Stimulated activated CD8-positive, alpha-beta memory T cell treated with anti-CD3 and anti-CD28 coated beads, Interleukin-15, amount 100 ng/mL, for 24 hours (primary cell): ENCODE measurements at places on chromosomes 12 and 14.

DNA sequence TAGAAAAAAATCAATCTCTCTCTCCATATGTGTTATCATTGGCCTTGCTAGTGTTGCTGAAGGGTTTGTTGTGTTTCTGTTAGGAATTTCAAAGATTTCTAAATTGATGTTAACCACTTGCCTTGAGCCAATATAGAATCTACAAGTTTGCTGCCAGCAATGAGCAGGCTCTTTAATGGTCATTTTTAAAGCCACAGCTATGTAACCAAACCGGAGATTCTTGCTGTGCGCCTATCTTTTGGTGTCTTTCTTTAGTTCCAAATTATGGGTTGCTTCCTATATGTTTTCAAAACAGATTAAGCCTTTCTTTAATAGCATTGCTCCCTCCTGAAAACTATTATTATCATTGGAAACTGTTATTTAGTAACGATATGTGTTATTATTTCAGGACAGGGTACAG, 545.7 kb downstream of the DIO2 start:
- DNase-seq: no peak

DNA sequence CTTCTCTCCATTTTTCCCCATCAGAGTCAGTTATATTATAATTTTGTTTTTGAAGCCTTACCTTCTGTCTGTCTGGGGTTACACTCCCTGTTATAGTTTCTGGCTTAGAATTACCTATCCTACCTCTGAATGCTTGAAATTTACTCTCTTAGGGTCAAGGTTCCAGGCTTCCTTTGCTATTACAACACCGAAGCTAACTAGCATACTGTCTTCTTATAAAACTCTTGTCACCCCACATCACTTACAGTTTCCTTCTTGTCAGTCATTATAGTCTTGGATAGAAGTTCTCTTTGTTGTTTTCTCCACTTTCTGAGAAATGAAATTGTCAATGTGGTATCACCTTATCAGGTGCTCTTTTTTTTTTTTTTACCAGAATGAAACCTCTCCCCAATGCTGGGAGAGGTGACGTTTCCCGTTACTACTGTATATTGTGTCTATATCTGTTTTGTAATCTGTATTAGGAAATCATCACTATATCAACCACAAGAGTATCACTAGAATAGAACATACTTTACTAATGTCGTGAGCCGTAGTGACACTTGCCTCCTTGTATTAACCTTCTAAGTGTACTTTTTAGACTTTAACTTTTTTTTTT, 69.2 kb upstream of the PSMA6 start:
- DNase-seq: no peak

GRCh38 chr12:94202245-94203180, 54.1 kb downstream of the PLXNC1 start:
- DNase-seq: no peak

DNA sequence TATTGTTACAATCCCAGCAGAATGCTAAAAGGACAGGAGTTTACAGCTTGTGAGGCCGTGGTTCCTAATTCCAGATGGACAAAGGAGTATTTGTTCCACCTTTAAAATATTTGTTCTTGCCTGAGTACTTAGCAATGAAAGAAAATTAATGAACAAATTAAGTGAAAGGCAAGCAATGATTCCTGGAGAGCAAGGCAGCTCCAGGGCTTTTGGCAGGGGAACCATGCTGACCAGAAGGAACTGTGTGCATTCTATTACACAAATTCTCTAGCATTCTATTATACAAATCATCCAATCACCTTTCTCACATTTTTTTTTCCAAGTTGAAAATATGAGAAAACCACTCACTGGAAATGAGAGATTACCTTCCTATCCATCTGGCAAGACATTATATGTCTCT, 1.8 kb upstream of the BMAL2 start:
- DNase-seq: no peak

DNA sequence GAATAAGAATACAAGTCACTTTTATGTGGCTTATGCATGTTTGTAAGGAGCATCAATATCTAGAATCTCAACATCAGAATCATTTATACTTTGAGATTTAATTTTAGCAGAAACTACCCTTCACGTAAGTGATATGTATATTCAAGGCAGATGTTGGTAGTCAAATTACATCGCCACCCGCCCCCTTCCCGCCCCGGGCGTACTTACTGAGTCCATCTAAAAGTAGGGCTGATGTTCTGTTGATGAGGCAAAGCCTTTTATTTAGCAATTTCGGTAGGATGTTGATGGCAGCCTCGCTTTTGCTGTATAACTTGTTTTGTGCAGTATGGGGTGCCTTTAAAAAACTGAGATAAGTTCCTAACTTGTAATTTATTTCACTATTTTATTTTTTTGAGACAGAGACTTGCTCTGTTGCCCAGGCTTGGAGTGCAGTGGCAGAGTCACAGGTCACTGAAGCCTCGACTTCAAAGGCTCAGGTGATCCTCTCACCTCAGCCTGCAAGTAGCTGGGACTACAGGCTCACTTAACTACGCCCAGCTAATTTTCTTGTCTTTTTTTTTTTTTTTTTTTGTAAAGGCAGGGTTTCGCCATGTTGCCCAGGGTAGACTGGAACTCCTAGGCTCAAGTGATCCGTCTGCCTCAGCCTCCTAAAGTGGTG, 30.8 kb downstream of the KTN1 start:
- no peak for DNase-seq

DNA sequence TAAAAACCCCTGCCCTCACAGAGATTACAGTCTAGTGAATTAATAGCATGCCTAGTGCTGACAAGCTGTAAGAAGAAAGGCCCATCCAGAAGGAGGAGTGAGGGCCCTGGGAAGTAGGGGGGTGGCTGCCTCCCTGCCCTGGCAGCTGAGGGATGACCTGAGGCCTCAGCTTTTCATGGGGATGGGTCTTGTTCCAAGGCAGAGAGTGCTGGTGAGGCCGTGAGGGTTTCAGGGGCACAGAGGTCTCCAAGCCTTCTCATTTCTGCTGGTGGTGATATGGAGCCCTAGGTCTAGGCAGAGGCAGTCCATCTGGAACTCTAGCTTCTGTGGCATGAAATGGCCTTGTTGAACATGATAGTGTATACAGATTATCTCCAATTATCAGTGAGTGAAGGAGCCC, 114.4 kb downstream of the ZFP36L1 start:
- no peak for DNase-seq

- DNase-seq: no peak
Measured at GRCh38 chr12:63250486-63250885, 99.5 kb upstream of the AVPR1A start.

DNA sequence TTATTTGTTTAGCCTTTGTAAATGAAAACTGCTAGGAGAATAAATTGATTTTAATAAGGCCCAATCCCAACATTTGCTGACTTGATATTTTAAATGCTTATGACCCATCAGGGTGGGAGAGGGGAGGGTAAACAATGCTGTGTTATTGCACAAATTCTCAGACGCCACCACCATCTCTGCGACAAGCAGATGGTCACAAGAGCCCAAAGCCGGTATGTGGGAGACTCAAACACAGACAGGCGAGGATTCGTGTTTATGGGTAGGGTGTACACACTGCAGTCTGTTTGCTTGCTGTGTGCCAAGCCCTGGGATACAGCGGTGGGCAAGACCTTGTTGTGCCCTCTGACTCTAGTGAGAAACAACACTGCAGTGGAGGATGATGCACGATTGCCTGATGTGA, 39.2 kb upstream of the PWP1 start:
- no peak for DNase-seq

DNA sequence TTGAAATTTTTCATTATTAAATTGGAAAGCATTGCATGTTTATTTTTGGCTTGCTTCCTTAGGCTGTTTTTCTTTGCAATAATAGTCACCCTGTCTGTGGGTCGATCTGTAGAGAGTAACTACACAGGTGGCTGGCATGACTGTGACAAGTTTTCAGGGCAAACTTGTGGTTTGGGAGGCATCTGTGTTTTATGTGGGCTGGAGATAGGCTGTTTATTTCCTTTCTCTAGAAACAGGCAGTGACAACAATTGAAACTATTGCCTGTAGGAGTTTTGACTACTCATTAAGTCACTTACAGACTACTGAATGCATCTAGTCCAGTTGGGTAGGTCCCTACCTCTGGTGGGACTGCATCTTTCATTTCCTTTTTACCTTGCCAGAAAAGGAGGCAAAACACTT, 155.6 kb downstream of the DYRK2 start:
- DNase-seq: no peak

DNA sequence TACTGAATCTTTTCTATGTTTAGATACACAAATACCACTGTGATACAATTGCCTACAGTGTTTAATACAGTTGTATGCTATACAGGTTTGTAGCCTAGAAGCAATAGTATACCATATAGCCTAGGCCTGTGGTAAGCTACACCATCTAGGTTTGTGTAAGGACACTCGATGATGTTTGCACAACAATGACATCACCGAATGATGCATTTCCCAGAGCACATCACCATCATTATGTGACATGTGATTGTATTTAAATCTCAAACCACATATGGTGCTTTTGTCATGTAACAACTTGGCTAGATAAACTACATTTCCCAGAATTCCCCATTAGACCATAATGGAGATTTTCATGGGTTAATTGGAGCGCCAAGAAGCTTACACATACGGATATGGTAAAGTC, 128.4 kb upstream of the CPNE8 start:
- no peak for DNase-seq

DNA sequence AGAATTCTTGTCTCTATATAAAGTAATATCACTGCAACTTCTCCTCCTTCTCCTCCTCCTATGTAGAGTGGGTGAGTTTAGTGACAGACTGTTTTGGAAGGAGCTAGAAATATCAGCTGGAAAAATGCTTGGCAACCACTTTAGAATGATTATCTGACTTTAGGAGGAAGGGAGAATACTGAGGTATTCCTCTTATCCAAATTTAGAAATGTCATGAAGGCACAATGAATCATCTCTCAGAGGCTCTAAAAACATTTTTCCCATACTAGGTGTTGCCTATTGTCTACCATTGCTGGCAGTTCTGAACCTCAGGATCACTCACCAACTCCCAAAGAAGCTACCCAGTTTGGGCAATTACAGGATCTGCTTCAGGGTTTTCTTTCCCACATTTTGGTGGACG, 306.6 kb upstream of the ATP2B1 start:
- DNase-seq: no peak

GRCh38 chr12:62977418-62977817, 42.5 kb upstream of the PPM1H start:
- DNase-seq: no peak

DNA sequence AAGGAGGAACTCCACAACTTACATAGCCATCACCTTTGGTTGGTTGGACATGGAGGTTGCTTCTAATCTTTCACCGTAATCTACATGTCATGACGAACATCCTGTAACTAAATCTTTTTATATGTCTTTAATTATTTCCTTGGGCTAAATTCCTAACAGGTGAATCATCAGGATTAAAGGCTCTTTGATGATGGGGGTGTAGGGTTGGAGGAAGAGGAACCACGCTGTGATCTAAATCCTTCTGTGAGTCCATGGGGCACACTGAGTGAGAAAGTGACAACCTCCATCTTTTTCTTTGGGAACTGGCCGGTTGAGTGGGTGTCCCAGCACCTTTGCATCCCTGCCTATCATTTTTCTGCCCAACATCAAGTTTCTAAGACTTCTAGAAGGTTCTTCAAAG, 31.1 kb upstream of the MAP1LC3B2 start:
- DNase-seq: no peak

GRCh38 chr12:127899971-127900370, 367.0 kb upstream of the TMEM132C start:
- DNase-seq: no peak

DNA sequence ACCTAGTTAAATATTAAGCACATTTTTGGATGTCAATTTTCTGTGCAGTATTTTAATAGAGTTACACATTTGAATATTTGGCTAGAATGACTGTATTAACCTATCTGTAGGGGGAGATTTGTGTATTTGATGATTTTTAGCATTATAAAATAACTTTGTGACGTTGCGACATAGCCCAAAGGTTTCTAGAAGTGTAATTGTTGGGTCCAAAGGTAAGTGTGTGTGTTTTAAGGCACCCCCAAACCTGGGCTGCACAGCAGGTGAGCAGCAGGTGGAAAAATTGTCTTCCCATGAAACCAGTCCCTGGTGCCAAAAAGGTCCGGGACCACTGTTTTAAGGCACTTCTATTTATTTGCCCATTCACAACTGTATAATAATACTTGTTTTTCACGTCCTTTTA, 3.3 kb downstream of the CCT2 start:
- no peak for DNase-seq

DNA sequence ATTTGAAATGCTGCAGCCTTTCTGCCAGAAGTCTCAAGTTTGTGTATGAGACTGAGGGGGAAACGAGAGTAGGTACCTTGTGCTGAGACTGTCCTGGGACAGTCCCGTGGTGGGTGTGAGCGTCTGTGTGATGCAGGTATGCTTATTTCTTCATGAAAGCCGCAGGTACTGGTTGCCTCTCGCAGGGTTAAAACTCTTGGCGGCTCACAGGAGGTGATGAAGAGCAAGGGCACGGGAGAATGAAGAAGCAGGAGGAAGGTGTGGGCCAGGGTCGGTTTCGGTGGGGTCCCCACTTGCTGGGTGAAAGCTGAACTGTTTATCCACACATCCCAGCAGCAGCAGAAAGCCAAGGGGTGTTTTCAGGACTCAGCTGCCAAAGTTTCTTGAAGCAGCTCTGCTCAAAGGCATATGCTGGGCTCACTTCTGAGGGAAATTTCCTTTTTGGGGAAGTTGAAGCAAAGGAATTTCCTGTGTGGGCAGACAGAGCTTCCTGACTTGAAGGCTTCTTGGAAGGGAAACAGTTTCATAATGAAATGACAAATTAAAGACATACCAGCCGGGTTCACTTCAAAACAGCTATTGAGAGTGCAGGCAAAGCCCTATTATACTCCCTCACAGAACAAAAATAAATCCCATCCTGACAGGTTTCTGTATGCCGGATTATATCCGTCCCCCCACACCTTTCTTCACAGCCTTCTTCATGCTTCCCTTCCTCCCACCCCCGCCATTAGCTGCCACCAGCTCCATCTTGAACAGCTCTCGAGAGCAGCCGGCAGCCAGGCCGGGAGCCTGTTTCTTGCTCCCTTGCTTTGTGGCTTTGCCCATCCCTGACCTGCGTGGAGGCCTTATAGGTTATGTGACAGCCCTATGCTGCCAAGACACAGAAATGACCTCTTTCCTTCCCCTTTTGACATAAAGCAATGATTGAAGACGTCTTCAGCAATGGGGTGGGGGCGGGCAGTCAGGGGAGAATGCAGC, 116.6 kb downstream of the ETV6 start:
- peak; percentile 4 for DNase-seq
